ENCODE measurements at places on chromosomes 2 and 18. TPM values are rescaled to one million over a fixed set of nuclear protein-coding genes. Genes with fewer than 3 reads are reported as not detected.

GRCh38 chr2:62054916-62055450 lies 140.9 kb upstream of the B3GNT2 start:
- H3K27ac ChIP-seq = no peak overlapping the region
- H3K36me3 ChIP-seq = no peaks in the 10 kb centered on the region
- H3K4me1 ChIP-seq = no peaks in the 10 kb centered on the region
- H3K4me3 ChIP-seq = no peak overlapping the region
- no peaks in the 10 kb centered on the region for H3K27me3 ChIP-seq
- DNase-seq = no peak

DNA sequence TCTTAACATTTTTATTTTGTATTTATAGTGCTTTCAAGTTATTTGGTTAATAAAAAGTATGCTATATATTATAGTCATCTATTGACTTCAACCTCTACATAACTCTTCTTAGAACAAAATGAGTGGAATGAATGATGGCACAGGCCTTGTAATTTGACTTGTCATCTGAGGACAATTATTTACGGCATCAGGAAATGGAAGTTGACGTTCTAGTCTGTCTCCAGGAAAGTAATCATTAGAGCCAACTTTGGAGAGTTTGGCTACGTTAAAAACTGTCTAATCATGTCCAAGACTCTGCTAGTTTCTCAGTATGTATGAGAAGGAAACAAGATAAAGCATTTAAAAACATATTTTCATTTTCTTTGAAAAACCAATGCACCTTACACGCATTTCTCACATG lies 353.6 kb downstream of the ARHGAP15 start:
- no peak overlapping the region for H3K4me3 ChIP-seq
- peak; percentile 63 for DNase-seq
- H3K27ac ChIP-seq = no peak overlapping the region

GRCh38 chr2:28583899-28584553 lies 88.2 kb downstream of the PLB1 start:
- H3K36me3 ChIP-seq = no peaks in the 10 kb centered on the region
- DNase-seq = no peak
- peak overlapping the region; percentile 93 for H3K27ac ChIP-seq
- no peaks in the 10 kb centered on the region for H3K27me3 ChIP-seq
- no peak overlapping the region for H3K4me3 ChIP-seq

DNA sequence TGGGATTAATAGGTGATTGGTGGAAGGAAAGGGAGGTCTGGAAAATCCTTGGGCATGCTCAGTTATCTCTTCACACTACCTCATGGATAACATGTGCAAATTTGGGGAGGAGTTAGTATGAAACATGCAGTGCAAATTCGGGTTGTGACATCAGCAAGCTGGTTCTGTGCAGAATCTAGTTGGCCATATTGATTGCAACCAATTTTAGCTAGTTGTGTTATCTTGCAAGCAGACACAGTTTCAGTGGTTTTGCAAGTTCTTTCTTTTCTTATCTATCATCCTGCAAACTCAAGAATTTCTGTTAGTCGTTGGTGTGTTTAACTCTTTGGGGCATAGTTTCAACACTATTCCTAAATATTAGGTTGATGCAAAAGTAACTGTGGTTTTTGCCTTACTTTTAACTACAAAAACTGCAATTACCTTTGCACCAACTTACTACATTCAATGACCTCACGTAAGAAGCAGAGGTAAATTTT lies 135.4 kb downstream of the PTH2R start:
- no peaks in the 10 kb centered on the region for H3K27me3 ChIP-seq
- no peaks in the 10 kb centered on the region for H3K36me3 ChIP-seq
- no peak for DNase-seq
- H3K27ac ChIP-seq = no peak overlapping the region

GRCh38 chr2:149715005-149715592 lies 127.5 kb upstream of the MMADHC start:
- peaks cover 5% of the 10 kb centered on the region for H3K4me1 ChIP-seq
- H3K27me3 ChIP-seq = no peaks in the 10 kb centered on the region
- no peaks in the 10 kb centered on the region for H3K36me3 ChIP-seq
- peak; percentile 42 for DNase-seq
- H3K4me3 ChIP-seq = no peak overlapping the region

DNA sequence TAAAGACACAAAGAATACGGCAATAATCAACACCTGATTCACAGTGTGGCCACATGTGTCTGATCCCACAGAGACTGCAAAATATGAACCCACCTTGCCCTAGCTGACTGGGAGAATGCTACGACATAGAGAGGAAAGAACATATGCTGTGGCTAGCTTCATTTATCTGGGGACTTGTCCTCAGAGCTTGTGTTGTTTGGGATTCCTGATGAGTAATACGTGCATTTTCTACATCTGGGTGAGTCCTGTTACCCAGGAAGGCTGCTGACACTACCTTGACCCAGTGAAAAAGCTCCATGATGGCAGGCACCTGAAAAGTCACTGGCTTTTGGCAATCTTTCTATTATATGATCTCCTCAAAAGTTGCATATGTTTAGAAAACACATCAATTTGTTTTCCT lies 427.7 kb upstream of the LYPD1 start:
- H3K4me3 ChIP-seq = no peak overlapping the region
- H3K27me3 ChIP-seq = no peaks in the 10 kb centered on the region

- no peak for DNase-seq
- no peaks in the 10 kb centered on the region for H3K4me1 ChIP-seq
- H3K36me3 ChIP-seq = no peaks in the 10 kb centered on the region
These were observed 39.4 kb downstream of the ARID5A start for GRCh38 chr2:96575785-96576456.

- H3K27ac ChIP-seq = no peak overlapping the region
- peaks cover 5% of the 10 kb centered on the region for H3K4me1 ChIP-seq
- no peak overlapping the region for H3K4me3 ChIP-seq
- peak; percentile 17 for DNase-seq
- H3K27me3 ChIP-seq = no peaks in the 10 kb centered on the region
These were observed 91.6 kb downstream of the ASB1 start for GRCh38 chr2:238518172-238518820.

- no peak for DNase-seq
- no peak overlapping the region for H3K27ac ChIP-seq
- H3K27me3 ChIP-seq = no peaks in the 10 kb centered on the region
- no peaks in the 10 kb centered on the region for H3K4me1 ChIP-seq
These were observed 11.3 kb downstream of the GFPT1 start for GRCh38 chr2:69375494-69376353.

- no peaks in the 10 kb centered on the region for H3K27me3 ChIP-seq
- DNase-seq = peak; percentile 62
- H3K4me3 ChIP-seq = no peak overlapping the region
- no peaks in the 10 kb centered on the region for H3K36me3 ChIP-seq
- no peak overlapping the region for H3K27ac ChIP-seq
These were observed 171.5 kb downstream of the INO80D start for GRCh38 chr2:205914213-205915129.

GRCh38 chr2:61520261-61520660 lies 17.9 kb downstream of the XPO1 start:
- H3K27me3 ChIP-seq = no peaks in the 10 kb centered on the region
- no peak overlapping the region for H3K4me3 ChIP-seq

GRCh38 chr18:10247742-10248082 lies 206.7 kb upstream of the APCDD1 start:
- H3K4me3 ChIP-seq = no peak overlapping the region
- H3K4me1 ChIP-seq = peaks cover 30% of the 10 kb centered on the region
- H3K27me3 ChIP-seq = no peaks in the 10 kb centered on the region
- no peak overlapping the region for H3K27ac ChIP-seq
- H3K36me3 ChIP-seq = no peaks in the 10 kb centered on the region
- no peak for DNase-seq

DNA sequence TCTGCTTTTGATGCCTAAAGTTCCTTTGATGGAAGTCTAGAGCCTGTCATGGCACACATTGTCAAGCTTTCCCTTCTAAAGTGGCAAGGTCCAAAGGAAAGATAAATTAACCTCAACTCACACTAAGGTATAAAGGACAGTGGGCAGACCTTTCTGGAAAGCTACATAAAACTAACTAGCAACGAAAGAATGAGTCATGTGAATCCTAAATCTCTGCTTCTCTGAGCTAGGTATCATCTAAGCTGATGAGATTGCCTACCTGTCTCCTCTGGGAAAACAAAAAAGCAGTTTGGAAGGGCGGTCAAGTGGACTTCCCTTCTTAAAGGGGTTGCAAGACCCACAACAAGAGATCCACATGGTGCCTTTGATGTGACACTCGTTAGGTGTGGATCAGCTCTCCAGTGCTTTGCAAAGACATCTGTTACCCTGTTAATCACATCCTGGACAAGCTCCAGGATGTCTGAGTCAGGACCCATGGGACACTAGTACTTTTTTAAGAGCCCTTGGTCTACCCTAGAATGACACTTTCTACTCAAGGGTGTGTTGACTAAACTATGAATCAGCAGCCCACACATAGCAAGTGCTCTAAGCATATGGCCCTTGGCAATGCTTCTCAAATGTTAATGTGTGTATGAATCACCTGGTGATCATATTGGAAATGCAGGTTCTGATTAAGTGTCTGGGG lies 173.5 kb downstream of the ALK start:
- H3K4me1 ChIP-seq = peaks cover 7% of the 10 kb centered on the region
- no peak overlapping the region for H3K4me3 ChIP-seq
- no peaks in the 10 kb centered on the region for H3K36me3 ChIP-seq
- H3K27me3 ChIP-seq = no peaks in the 10 kb centered on the region

- peaks cover 12% of the 10 kb centered on the region for H3K36me3 ChIP-seq
- no peaks in the 10 kb centered on the region for H3K27me3 ChIP-seq
- DNase-seq = peak; percentile 61
- H3K4me3 ChIP-seq = peak overlapping the region; percentile 81
- no peaks in the 10 kb centered on the region for H3K4me1 ChIP-seq
These were observed 1.3 kb downstream of the SPTBN1 start for GRCh38 chr2:54457323-54458023.

DNA sequence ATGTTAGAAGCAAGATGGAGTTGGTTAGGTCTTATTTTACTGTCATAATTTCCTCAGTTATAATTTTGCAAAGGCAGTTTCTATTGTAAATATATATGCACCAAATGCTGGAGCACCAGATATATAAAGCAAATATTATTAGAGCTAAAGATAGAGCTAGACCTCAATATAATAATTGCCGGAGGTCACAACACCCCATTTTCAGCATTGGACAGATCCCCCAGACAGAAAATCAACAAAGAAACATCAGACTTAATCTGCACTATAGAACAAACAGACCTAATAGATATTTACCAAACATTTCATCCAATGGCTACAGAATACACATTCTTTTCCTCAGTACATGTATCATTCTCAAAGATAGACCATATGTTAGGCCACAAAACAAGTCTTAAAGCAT lies 115.2 kb downstream of the CABYR start:
- H3K27ac ChIP-seq = no peak overlapping the region
- H3K27me3 ChIP-seq = no peaks in the 10 kb centered on the region
- no peaks in the 10 kb centered on the region for H3K36me3 ChIP-seq
- DNase-seq = no peak

GRCh38 chr18:36899289-36899688 lies 70.4 kb downstream of the KIAA1328 start:
- DNase-seq = no peak
- H3K27ac ChIP-seq = no peak overlapping the region
- H3K27me3 ChIP-seq = no peaks in the 10 kb centered on the region
- no peaks in the 10 kb centered on the region for H3K4me1 ChIP-seq
- no peak overlapping the region for H3K4me3 ChIP-seq
- H3K36me3 ChIP-seq = no peaks in the 10 kb centered on the region

DNA sequence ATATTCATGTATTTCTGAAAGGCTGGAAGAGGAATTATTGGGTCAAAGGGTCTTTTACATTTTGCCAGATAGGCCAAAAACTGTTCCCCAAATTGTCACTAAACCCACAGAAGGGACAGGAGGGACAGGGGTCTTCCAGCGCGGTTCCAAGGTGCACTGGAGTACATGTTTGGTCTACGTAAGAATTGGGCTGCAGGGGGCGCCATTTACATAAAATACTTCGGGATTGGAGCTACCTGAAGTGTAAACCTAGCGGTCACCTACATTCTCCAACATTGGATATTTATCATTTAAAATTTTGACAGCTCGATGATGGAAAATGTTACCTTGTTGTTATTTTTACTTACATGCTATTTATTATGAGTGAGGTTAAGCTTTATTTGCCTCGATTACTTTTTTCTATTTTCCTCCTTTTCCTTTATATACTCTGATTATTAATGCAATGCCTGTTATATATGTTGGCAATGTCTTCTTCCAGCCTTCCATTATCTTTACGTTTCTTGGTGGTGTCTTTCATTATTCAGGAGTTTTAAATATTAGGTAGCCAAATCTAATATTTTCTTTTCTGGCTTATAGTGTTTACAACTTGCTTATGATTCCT lies 43.0 kb upstream of the RAB6C start:
- H3K27me3 ChIP-seq = peaks cover 4% of the 10 kb centered on the region
- DNase-seq = peak; percentile 65
- no peaks in the 10 kb centered on the region for H3K4me1 ChIP-seq
- no peak overlapping the region for H3K4me3 ChIP-seq
- no peaks in the 10 kb centered on the region for H3K36me3 ChIP-seq

DNA sequence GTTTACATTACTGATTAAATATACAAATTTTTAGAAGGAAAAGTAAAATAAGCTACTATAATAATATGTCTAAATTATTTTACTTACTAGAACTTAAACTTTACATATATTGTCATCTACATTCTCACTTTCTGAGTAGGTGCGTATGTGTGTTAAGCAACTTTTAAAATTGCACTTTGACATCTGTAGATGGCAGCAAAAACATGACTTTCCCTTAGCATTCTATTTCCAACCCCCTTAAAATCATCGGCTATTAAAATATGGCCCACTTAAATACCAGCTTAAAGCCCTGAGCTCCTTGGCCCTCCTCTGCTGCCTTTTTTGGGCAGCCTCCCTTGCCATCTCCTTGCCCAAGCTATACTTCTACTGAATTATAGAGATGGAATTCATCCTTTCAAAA lies 78.0 kb downstream of the UPP2 start:
- no peak overlapping the region for H3K4me3 ChIP-seq
- H3K27me3 ChIP-seq = no peaks in the 10 kb centered on the region
- H3K4me1 ChIP-seq = no peaks in the 10 kb centered on the region
- DNase-seq = peak; percentile 79
- H3K36me3 ChIP-seq = no peaks in the 10 kb centered on the region
- H3K27ac ChIP-seq = no peak overlapping the region

The MOGAT1 gene
- total RNA-seq = 1.7 TPM

The FAM110C gene
- total RNA-seq = 9.7 TPM

The SPC25 gene
- 0.67 TPM for total RNA-seq

The APCDD1 gene
- 46.1 TPM for total RNA-seq

The SLC5A7 gene
- 0.48 TPM for total RNA-seq

The GRP gene
- 4.0 TPM for total RNA-seq

The UGT1A4 gene
- not detected for total RNA-seq

The SPP2 gene
- not detected for total RNA-seq

The NAT8 gene
- not detected for total RNA-seq
